ENCODE measurements at places on chromosomes 1 and 21.

- DNase-seq: no peak
Observed at GRCh38 chr1:105909811-105910210, 1146.7 kb upstream of the PRMT6 start.

DNA sequence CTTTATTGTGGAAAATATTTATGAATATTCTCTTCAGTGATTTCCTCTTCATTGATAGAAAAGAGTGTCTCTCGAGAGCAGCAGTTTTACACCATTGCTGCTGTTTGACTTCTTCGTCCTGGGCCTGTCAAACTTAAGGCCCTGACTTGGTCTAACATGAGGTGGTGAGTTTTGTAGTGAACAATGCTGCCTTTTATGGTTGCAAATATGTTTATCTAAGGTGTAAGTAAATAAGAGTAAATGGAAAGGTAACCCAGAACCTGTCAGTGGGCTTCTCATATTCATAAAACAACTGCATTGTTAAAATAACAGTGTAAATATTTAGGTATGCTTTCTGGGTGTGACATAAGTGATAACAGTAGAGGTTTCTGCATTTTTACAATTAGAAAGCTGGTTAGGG, 62.8 kb upstream of the SCCPDH start:
- no peak for DNase-seq

DNA sequence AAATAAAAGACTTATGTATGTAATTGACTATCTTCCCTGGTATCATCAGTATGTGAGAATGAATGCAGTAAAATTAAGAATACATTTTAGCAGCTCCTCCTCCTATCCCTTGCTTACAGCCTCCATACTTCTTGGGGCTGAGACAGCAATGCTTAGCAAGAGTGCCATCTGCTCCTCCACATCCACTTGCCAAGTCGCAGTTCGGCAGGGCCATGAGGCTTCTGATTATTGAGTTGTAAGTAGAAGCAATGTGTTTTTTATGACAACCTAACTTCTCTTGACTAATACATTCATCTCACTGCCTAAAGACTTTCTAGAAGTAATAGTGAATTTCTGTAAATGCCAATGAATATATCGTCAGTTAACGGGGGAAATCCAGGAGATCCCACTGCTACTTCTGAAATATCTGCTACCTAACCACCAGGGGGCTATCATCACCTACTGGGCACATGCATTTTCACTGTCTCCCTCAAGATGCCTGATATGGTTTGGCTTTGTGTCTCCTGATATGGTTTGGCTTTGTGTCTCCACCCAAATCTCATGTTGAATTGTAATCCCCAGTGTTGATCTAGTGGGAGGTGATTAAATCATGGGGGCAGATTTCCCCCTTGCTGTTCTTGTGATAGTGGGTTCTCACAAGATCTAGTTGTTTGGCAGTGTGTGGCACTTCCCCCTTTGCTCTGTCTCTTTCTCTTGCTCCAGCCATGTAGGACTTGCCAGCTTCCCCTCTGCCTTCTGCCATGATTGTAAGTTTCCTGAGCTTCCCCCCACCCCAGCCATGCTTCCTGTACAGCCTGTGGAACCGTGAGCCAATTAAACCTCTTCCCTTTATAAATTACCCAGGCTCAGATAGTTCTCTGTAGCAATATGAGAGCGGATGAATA, 59.6 kb downstream of the EXTL2 start:
- peak; percentile 47 for DNase-seq

DNA sequence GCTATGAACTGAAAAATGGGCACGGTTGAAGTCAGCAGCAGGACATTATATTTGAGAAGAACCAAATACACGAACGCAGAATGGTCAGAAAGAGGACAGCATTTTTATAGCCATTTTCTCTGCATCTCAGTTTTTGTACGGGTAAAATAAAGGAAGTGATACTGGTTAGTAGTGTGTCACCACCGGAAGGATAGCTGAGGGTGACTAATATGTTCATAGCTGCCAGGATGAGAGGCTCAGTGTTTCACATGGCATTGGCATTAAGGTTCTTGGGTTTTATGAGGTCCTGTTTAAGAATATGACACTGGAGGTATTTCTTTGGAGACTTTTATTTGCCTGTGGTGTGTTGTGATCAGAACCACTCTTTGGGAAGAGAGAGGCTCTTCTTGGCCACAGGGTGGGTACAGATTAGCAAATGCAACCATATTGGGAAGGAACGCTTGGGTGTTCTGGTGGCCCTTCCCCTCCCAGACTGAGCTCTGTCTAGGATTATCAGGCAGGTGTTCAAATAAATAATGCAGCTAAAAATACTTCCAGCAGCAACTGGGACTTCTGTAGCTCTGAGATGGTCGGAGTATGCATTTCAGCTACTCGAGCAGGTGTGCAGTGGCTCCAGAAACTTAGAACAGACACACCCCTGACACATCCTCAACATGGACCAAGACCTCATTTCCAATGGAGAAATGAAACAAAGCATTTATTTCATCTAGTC, 158.2 kb downstream of the PBX1 start:
- DNase-seq: peak; percentile 59

- DNase-seq: no peak
Observed at GRCh38 chr21:26471099-26471471, 102.0 kb downstream of the CYYR1 start.

- DNase-seq: no peak
Observed at GRCh38 chr1:93471284-93471683, 23.4 kb downstream of the FNBP1L start.
